GM13977 (cell line): ENCODE measurements at places on chromosomes 6 and 20.
A peak's percentile ranks its signal among the peaks of the same experiment; 100 is the strongest.

DNA sequence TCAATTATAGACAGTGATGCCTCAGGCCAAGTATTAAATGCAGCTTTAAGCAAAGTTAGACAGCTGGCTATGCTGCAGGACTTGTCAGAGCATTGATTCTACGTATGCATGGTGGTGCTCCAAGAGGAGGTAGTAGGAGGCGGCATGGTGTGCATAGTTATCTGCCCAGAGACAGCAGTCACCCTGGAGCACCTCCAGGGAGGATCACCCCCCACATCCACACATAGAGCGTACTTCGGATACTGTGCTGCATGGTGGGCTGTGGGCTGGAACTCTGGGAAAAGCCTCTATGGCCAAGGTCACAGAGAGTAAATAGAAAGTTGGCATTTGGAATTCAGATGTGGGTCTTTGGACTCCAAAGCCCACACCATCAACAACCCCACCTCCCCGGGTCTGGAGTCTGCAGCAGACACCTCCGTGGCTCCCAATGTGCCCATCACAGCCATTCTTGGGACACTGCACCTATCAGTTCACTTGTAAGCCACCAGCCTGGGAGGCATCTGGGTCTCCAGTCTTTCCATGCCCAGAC is 64.5 kb upstream of the STX16 start:
- no peak for DNase-seq

DNA sequence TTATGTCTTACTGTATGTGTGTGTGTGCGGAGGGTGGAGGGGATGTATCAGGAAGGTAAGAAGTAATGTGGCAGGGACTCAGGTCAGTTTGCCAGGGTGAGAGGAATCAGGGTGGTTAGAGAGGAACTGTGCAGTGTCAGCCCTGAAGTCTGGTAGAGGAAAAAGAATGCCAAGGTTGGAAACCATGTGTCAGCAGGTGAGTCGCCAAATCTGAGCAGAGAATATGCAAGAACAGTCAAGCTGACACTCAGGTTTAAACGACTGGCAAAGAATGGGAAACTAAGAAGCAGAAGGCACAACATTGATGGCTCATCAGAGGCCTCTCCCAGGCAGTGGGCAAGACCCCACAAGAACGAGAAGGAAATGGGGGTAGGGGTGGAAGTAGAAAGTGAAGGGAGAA is 107.5 kb upstream of the TBX18 start:
- DNase-seq: no peak

DNA sequence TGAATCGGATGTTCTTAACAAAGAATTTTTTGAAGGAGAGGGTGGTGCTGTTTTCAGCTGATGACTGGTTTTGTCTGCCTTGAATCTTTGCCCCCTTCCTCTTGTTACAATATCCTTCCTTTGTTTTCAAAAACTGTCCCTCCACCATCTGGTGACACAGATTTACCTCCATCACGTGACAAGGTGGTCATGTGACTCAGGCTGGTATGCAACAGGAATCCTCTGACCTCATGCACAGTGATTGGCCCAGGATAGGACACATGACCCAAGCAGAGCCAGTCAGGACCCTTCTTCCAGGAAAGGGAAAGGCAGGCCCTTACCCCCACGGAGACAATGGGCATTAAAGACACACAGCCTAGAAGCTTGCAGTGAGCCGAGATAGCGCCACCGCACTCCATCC is 84.7 kb upstream of the MC3R start:
- no peak for DNase-seq

- no peak for DNase-seq
Observed at GRCh38 chr6:163600331-163600730, 185.8 kb downstream of the QKI start.

DNA sequence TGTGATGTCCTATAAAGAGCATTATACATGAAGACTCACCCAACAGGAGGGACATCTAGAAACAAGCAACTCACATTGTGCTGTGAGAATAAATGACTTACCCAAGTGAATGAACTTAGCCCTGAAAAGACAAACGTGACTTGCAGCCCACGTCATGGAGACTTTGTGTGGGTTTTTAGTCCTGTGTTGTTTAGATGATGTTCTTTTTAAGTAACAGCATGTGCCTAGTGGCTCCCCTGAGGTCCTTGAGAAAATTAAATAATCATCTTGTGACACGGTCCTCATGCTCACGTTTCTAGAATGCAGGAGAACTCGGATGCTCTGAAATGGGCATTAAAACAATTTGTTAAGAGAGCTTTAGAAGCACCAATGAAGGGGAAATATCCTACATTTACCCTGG is 165.1 kb downstream of the SASH1 start:
- no peak for DNase-seq

- no peak for DNase-seq
Observed at GRCh38 chr6:82875573-82876185, 190.0 kb downstream of the UBE3D start.

DNA sequence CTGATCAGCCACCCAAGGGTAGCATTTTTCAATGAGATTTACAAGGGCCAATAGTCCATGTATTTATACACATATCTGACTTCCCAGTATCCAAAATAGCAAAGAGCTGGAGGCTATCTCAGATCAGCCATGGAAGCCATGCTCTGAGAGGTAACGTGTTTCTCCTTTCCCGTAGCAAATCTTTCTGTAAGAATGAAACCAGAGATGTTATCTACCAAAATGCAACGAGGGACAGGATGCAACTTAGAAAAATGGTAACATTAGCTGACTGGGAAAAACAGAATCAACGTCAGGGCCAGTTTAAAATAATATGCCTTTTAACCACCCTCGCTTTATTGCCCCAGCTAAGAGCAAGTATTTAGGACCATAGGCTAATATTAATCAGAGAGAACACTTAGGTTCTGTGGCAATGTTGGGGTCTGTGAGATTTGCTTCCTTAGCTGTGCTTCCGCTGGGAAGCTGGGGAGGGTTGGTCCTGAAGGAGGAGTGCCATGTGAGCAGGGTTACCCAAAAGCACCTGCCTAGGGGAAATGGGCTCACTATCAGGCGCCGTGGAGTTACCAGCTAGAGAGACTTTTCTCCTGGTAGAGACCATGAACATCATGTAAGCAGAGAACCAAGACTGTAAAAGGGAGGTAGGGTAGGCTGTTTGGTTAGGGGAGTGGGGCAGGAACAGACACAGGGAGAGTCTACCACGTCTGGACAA is 1.2 kb downstream of the ZNF831 start:
- no peak for DNase-seq

DNA sequence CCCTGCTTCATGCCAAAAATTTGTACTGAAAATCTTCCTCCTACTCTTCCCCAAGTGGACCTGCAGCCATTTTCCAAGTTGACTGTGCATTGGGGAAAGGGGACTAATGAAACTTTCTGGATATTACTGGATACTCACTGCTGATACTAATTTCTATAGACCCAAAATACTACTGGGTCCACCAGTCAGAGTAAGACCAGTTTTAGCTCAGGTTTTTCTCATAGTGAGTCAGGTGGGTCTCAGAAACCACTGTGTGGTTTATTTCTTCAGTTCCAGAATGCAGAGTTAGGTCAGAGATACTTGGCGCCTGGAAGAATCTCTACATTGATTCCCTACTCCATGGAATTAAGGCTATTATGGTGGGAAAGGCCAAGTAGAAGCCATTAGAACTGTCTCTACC is 274.8 kb upstream of the SYNCRIP start:
- DNase-seq: no peak

DNA sequence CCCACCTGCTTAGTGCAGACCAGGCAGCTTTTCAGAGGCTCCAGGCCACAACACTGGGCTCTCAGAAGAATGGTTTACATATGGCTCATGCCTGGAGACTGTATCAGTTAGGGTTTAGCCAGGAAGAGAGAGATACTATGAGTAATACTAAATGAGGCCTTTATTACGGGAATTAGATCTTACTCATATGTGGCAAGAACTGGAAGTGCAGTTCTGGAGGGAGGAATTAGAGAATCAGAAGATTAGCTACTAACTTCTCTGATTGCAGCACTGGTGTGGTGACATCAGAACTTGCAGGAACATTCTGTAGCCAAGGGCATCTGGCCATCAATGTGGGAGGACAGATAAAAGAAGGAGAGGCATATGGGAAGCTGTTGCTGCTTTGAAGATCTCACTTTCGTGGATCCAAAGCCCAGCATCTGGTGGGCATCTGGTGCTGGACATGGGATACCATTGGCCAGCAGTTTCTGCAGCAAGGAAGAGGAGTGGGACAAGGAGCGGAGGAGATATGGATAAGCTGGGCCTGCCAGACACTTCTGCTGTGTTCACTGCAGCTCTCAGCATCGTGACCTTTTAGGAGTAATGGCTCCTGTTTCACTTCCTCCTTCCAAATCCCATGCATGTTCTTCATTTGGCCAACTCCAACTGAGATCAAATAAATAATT is 248.5 kb downstream of the BTBD3 start:
- no peak for DNase-seq

- no peak for DNase-seq
Observed at GRCh38 chr20:32962053-32962452, 42.2 kb downstream of the SUN5 start.

DNA sequence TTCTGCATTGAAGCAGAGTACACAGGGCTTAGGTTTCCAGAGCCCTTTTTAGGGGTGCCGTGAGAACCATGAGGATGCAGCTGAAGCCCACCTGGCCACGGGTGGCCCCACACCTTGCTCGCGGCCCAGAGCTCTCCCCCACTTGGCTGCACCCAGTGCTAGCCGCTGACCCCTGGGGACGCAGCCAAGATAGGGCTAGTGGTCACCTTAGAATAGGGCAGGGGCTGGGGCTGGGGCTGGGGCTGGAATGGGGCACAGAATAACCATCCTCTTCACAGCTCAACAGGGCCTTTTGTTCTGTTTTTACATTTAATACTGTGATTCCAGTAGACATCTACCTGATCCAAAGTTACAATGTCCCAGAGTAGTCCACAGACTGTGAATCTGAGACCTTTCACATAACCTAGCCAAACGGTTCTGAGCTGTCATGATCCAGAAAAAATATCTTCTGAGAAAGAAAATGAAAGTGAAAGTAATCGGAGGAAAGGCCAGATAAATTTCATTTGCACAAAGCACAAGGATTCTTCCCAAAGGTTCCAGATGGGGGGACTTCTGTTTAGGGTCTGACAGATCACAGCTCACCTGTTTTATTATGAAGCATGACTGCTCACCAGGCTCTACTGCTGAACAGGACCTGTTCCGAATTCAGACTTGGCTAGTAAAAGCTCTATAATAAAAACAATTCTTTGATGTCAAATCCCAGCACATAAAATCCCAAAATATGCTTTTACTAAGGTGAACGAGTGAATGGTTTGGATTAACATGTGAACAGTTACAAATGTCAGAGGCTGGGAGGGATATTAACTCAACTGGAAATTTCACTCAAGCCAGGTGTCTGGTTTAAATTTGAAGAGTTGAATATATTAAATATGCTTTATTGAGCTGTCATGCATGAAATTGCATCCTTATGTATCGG is 401.9 kb downstream of the THBS2 start:
- DNase-seq: no peak

DNA sequence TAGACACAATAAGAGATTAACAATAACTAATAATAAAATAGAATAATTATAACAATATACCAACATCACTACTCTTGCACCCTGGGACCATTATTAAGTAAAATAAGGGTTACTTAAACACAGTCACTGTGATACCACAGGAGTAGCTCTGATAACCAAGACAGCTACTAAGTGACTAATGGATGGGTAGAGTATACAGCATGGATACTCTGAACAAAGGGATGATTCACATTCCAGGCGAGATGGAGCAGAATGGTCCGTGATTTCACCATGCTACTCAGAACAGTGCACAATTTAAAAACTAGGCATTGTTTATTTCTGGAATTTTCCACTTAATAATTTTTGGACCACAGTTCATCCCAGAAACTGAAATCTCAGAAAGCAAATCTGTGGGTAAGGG is 80.0 kb upstream of the FUT9 start:
- no peak for DNase-seq

GRCh38 chr6:43843097-43843645 is 73.2 kb downstream of the VEGFA start:
- no peak for DNase-seq

GRCh38 chr6:129236001-129236517 is 353.1 kb downstream of the LAMA2 start:
- no peak for DNase-seq

DNA sequence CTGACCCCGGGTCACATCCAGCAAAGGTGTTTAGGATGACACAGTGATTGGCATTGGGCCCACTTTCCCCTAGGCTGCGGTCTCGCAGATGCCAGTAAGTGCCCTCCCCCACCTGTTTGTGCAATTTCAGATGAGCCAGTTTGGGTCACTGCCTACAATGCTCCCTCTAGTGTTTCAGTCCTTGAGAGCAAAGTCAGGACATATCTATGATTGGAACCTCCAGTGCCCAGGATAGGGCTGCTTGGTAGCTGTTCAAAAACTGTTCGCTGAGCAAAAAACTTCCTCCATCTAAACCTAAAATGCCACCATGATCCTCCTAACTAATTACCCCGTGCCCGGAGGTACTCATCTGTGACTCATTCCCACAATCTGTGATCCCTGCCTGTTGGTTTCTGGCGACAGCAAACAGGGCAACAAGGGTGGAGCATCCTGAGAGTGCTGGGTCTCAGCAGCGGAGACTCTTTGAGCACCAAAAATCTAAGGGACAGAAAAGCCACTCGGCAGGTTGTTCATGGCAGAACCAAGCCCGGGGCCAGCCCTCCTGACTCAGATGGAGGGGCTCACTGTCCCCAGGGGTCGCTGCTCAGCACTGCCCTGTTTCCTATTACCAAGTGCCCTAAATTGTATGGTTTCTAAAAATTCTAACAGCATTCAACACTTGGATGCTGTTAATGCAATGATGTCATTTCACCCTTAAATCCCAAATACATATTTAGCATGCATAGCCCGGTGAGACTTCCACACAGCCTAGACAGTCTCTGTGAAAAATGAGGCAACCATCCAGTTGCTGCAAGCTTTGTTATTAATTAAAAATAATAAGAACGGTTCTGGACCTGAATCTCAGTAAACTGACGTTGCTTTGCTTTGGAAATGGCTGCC is 5.0 kb downstream of the VSX1 start:
- DNase-seq: peak; percentile 63

- DNase-seq: peak; percentile 56
Observed at GRCh38 chr6:150418827-150419594, 50.2 kb downstream of the IYD start.
